Activated naive CD4-positive, alpha-beta T cell (primary cell): ENCODE measurements at places on chromosomes 16 and 17.

DNA sequence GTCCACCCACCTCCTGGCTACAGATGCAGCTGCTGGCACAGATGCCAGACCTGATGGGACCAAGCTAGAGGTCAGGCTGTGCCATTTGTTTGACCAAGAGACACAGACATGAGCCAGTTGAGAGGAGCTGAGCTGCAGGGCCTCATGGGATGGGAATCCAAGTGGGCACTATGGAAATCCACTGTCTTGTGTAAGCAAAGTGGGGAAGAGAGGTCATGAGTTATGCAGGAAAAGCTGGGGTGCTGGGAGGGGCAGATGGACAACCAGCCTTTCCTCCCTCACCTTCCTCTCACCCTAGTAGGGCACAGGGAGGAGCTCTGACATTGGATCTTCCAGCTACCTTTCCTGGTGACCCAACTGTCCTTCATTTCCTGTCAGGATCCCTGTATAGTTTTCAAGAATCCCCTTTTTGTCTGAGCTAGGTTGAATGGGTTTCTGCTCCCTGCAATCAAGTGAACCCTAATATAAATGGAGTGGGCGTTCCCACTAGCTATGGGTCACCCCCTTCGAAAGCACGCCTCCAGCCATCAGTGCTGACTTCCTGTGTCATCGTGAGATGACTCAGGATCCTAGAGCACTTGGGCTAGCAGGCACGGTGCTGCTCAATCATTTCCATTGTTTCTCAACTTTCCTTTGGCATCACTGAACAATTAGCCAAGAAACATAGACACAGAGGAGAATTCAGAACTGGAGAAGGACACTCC lies 13.6 kb downstream of the ATPAF2 start:
- DNase-seq, result no peak

DNA sequence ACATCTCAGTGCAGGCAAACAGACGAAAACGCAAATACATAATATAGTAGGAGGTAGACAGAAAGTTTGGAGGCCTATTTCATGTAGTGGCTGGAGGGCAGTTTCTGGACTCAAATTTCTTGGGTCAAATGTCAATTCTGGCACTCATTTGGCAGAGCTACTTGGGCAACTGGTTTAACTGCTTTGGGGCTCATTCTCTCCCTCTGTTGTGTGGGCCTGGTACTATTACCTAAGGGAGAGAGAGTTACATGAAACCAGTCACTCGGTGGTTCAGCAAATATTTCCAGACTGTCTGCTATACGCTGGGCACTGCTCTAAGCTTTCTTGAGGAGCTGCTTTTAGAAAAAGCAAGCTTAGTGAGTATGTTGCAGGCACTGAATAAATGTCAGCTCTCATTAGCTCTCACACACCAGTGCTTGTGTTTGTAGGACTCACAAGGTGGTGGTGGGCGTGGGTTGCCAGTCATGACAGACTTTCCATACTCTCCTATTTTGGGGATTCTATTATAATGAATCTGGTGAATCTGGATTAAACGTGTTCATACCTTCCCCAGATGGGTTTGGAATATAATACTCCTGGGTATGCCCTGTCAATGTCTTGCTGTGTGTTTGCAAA lies 1.8 kb upstream of the SHISA9 start:
- DNase-seq, result no peak

GRCh38 chr17:9151091-9151490 lies 129.8 kb downstream of the NTN1 start:
- no peak for DNase-seq

- no peak for DNase-seq
Measured at GRCh38 chr17:79698146-79698846, 32.4 kb upstream of the ENPP7 start.

- no peak for DNase-seq
Measured at GRCh38 chr17:80023481-80024205, 12.0 kb downstream of the TBC1D16 start.

GRCh38 chr16:55480228-55480655 lies 1.2 kb downstream of the MMP2 start:
- DNase-seq, result no peak

GRCh38 chr17:77465358-77466041 lies 324.7 kb downstream of the SEC14L1 start:
- no peak for DNase-seq
